NCI-H2107 (cell line): ENCODE measurements at places on chromosomes 13 and 19.

- no peak for DNase-seq
These were observed 74.9 kb upstream of the MTIF3 start for GRCh38 chr13:27524981-27525975.

- no peak for DNase-seq
These were observed 43.3 kb downstream of the SKA3 start for GRCh38 chr13:21133077-21133476.

- DNase-seq = no peak
These were observed 599.7 kb upstream of the SLITRK1 start for GRCh38 chr13:84481958-84482357.

GRCh38 chr13:71030784-71031183, 836.2 kb downstream of the DACH1 start:
- DNase-seq = no peak

- no peak for DNase-seq
These were observed 37.2 kb upstream of the ATP11A start for GRCh38 chr13:112652512-112653070.

- no peak for DNase-seq
These were observed 8.0 kb upstream of the POU2F2 start for GRCh38 chr19:42140125-42140754.

GRCh38 chr19:33946535-33947264, 150.0 kb downstream of the KCTD15 start:
- no peak for DNase-seq

DNA sequence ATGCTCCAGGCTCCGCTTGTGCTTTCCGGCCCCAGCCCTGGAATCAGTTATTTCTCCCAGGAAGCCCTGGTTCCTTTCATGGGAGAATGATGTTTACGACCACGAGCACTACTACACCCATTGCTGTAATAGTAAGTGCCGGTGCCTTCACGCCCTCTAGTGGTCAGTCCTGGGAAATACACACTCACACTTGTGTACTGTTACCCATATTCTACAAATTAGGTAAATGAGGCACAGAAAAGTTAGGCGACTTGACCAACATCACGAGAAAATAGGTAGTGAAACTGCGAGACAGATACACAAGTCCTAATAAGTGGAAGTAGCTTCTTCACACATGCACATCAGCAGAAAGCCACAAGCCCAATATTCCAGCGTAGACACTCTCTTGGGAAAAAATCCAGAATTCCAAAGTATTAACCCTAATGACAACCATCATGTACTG, 21.7 kb downstream of the CEACAM21 start:
- DNase-seq = peak; percentile 31

GRCh38 chr19:46447006-46447405, 18.3 kb upstream of the PNMA8C start:
- no peak for DNase-seq

- DNase-seq = peak; percentile 65
These were observed at the start of gene PRR12 for GRCh38 chr19:49590971-49591730. TSS of gene PRR12 (plus strand) at chr19:49591182. CDS start at chr19:49591655, 473 bp downstream.

GRCh38 chr19:10508707-10509106, 5.6 kb upstream of the KEAP1 start:
- no peak for DNase-seq

DNA sequence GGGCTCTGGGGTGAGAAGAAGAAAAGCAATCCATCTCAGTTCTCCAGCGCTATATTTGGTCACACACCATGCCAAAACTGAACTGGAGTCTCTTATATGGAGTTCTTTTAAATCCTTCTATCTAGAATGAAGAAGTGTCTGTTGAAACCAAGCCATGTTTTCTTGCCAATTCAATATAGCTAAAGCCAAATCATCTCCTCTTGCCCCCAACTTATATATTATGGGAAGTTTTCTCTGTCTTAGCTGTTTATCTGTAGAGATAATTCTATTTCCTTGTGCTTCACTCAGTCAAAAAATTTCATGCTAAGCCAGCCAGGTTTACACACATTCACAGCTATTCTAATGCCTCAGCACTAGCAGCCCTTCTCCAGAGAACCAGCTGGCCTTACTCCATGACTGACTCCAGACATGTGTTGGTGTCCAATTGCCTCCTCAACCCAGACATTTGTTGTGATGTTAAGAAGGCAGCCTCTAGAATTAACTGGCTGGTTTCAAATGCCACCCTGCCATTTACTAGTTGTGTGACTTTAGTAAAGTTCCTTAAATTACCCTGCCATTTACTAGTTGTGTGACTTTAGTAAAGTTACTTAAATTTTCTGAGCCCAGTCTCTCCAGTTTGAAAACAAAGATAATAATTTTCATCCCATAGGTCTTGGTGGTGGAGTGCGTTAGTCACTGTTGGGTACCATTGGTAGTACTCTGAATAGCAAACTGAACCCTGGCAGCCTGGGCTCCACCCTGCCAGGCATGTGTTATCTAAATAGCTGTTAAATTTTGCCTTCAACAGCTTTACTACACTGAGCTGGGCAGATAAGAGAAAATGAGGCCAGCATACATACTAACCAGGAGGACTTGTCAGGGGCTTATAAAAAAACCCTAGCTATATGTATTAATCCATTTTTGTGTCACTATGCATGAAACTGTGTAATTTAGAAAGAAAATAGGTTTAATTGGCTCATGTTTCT, 525.1 kb downstream of the LMO7 start:
- DNase-seq = no peak

GRCh38 chr13:32243695-32244094, 71.5 kb downstream of the ZAR1L start:
- no peak for DNase-seq

DNA sequence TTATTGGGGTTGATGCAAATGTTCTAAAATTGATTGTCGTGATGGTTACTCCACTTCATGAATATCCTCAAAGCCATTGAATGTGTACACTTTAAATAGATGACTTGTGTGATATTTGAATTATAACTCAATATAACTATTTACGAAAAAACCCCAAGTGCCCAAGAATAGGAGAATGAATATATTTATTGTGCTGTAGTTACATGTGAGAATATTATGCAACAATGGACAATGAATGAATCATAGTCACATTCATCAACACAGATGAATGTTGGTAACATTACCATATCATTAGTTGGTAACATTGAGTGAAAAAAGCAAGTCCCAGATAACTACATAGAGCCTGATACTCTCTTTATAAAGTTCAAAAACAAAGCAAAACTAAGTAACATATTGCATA, 127.8 kb upstream of the UBL3 start:
- no peak for DNase-seq

GRCh38 chr19:46229442-46229841, at the start of gene IGFL1:
TSS of gene IGFL1 (plus strand) at chr19:46229742. CDS start at chr19:46229775, 33 bp downstream.
- DNase-seq = no peak

DNA sequence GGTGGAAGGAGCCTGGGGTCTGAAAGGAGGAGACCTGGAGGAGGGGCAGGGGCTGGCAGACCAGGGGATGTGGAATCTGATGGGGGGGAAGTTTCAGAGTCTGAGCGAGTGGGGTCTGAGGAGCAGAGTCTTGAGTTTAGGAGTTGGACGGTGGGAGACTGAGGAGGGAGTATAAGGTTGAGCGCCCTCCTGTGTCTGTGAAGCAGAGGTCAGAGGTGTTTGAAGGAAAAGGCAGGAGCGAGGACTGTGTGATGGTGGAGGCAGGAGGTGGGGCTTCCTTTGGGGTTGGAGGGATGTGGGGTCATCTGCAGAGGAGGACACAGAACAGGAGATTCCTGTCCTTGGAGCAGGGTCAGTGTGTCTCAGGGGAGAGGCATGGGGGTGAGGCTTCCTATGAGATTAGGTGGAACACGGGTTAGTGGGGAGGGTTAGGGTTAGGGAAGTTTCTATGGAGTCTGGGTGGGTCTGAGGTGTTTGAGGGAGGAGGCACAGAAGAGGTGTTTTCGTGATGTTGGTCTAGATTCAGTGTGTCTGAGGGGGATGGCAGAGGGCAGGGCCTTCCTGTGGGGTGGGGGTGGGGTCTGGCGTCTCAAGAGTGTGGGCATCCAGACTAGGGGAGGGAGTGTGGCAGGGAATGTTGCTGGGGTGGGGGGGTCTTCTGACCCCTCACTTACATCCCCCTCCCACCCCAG, 8.3 kb downstream of the RYR1 start:
- no peak for DNase-seq

GRCh38 chr19:56978023-56978565, 137.6 kb upstream of the PEG3 start:
- no peak for DNase-seq

GRCh38 chr13:59679254-59679653, 484.5 kb downstream of the DIAPH3 start:
- DNase-seq = no peak

- DNase-seq = no peak
These were observed 2.9 kb downstream of the LSM7 start for GRCh38 chr19:2325281-2326046.

GRCh38 chr13:59684105-59684504, 479.6 kb downstream of the DIAPH3 start:
- DNase-seq = no peak

DNA sequence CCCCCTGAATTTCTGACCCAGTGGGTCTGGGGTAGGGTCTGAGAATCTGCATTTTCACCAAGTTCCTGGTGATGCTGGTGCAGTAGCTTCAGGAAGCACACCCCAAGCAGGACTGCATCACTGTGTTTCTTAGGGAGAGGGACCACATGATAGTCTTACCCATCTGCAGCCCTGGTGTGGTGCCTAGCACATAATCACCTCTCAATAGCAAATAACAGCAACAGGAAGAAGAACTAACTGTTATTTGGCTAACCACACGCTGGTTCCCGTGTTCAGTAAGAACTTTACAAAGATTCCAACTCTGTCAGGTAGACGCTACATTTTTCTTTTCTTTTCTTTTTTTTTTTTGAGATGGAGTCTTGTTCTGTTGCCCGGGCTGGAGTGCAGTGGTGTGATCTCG, 41.9 kb upstream of the SPATA13 start:
- no peak for DNase-seq

DNA sequence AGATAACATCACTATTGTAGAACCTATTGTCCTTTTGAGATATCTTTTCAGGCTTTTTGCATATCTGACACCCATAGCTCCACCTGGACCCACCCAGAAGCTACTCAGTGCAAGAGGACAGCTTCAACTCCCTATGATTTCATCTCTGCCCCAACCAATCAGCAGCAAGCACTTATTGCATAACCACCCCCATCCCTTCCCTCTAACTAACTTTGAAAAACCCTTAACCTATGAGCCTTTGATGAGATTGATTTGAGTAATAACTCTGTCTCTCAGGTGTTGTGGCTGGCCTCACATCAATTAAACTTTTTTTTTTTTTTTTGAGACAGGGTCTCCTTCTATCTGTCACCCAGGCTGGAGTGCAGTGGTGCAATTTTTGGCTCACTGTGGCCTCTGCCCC, 13.4 kb upstream of the MTRF1 start:
- no peak for DNase-seq

- no peak for DNase-seq
These were observed at the start of gene CCDC194 for GRCh38 chr19:17393914-17394313. TSS of gene CCDC194 (minus strand) at chr19:17394196. CDS start at chr19:17394158, 38 bp downstream.

- DNase-seq = no peak
These were observed 3.8 kb downstream of the TARM1 start for GRCh38 chr19:54077334-54077733.

- DNase-seq = no peak
These were observed 28.5 kb upstream of the RBM26 start for GRCh38 chr13:79434556-79434955.

DNA sequence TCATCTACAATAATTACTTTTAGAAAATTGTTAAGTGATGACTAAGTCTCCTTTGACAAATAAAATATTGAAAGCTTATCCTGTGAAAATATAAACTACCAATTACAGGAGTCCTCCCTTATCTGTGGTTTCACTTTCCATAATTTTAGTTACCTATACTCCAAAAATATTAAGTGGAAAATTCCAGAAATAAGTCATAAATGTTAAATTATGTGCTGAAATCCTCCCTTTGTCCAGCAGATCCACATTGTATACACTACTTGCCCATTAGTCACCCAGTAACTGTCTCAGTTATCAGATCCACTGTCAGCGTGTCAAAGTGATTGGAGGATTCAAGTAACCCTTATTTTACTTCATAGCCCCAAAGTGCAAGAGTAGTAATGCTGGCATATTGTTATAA, 98.1 kb downstream of the SERP2 start:
- no peak for DNase-seq

DNA sequence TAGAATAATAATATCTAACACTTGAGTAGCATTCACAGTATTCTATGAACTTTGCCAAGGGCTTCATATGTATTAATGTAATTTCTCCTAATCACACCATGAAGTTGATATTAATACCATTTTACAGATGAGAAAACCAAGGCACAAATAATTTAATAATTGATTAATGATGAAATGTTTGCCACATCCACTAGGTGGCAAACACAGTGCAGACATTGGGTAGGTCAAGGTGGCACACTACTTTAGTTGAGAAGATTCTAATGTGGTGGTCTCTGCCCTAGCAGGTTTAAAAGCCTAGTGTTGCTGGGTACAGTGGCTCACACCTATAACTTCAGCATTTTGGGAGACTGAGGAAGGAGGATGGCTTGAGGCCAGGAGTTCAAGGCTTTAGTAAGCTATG, 412.4 kb downstream of the SUCLA2 start:
- no peak for DNase-seq

DNA sequence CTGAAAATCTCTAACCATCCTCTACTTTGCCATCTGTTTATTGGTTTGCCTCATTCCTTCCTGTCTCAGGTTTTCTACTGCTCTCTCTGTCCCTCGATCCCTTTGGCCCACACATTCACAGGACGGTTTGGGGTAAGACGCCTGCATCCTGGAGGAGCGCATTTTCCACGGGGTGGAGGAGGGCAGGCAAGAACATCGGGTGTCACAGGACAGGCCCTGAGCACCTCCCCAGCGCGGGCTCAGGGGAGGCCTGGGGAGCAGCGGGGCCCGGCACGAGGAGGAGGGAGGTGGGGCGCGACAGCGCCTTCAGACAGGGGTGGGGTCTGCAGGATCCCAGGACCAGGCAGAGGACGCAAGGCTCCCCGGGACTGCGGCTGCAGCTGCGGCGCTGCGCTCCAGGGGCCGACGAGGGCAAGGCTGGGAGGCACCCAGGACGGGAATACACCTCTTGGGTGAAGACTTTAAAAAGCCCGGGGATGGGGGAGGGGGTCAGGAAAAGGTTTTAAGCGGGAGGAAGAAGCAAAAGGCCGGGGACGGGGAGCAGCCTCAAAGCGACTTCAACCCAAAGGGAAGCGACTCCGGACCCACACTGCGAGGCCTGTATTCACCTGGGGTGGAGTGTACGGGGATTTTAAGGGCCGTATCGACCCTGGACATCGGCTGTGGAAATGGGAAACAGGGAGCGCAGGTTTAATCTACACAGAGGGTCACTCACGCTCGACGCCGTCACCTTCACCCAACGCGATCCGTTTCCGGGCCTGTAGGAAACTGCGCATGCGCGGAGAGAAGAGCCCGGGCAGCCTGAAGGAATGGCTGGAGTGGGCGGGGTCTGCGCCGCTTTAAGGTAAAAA, at the start of gene ZNF415:
ZNF415 (minus strand) TSS at position 770 of the 851 bp plus-strand sequence. CDS start 10,234 bp downstream, outside the sequence.
- DNase-seq = no peak

DNA sequence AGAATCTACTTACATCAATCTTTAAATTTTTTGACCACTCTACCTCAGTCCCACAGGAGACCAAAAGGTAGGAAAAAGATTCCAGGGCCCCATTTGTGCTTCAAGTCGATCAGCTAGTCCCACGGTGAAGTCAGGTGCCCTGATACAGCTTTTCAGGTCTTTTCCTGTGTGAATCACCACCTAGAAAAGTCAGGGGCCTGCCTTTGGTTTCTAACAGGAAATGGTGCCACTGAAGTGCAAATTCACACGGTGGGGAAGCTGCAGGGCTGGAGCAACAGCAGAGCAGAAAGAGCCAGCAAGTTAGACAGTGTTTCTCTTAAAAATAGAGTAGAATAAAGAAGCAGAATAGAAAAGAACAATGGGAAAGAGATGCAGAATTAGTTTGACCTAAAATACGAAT, 107.5 kb downstream of the KLF12 start:
- no peak for DNase-seq
